SJCRH30 (cell line): ENCODE measurements at places on chromosomes 11 and 22. TPM values are rescaled to one million over a fixed set of nuclear protein-coding genes. Genes with fewer than 3 reads are reported as not detected.
A peak's percentile ranks its signal among the peaks of the same experiment; 100 is the strongest.

The VPREB3 gene
- total RNA-seq, result 0.28 TPM in 1 of 2 replicates, not detected in the other

The APOBEC3H gene
- total RNA-seq, result not detected in 2 replicates

The CEND1 gene
- 1.5 TPM in 2 replicates for total RNA-seq

The GSTT2B gene
- total RNA-seq, result 14.0 and 14.9 TPM in 2 replicates

The PNPLA5 gene
- not detected in 2 replicates for total RNA-seq

GRCh38 chr11:128290106-128290840 is 297.1 kb downstream of the ETS1 start:
- peak; percentile 60 for DNase-seq

DNA sequence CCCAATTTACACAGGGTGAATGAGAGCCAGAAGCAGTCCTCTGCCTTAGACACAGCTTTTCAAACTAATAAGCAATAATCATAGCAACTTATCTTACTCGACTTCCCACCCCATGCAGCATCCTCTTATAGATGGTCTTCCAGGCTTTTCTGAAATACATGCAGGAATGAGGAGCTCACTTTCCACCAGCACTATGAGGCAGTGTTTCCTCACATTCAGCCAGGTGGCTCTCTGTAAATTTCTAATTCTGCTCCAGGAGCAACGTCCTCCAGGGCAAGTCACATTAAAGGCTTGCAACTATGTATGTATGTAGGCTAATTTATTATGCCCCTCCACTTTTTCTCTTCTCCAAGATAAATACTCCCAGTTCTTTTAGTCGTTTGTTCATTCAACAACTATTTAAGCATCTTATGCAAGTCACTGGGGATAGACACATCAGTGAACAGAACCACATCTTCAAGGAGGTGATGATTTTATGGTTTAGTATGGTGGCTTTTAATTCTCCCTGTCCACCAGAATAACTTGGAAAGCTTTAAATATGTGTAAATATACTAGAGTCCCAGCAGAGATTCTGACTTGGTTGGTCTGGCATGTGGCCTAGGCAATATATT is 59.9 kb downstream of the PAK1 start:
- DNase-seq, result no peak

- DNase-seq, result no peak
These were observed 406.8 kb downstream of the SHANK2 start for GRCh38 chr11:70845591-70846041.

DNA sequence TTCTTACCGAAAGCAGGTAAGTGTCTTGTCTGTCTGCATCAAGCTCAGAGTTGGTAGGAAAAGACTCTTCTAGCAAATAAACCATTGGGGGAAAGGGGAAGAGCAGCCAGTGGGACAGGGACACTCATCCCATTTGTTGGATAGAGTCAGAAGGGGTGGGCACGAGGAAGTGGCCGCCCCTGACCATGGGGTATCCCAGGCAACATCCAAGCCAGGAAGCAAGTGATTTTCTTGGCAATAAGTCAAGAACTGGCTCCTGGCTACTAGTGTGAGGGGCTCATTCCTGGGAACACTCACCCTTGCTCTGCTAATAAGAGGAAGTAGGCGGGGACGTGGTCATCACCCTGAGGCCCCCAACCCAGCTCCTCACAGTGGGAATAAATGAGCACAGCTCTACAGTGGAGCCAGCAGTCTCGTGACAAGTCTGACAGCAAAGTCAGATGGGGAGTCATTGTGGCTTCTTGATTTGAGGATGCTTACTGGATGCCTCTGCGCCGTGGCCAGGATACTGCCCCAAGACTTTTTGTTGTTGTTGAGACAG is 6.7 kb downstream of the SLC25A18 start:
- peak; percentile 59 for DNase-seq

DNA sequence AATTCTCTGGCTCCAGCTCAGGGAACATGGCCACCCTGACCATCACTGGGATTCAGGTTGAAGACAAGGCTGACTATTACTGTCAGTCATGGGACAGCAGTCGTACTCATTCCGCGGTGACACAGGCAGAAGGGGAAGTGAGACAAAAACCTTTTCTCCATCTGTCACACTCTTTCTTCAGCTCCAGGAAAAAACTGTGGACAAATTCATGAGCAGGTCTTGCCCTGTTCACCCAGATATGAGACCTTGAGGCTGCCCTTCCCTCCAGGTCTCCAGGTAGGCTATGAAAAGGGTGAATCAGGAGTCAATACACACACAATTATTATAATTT is 39.4 kb upstream of the GGTLC2 start:
- no peak for DNase-seq

DNA sequence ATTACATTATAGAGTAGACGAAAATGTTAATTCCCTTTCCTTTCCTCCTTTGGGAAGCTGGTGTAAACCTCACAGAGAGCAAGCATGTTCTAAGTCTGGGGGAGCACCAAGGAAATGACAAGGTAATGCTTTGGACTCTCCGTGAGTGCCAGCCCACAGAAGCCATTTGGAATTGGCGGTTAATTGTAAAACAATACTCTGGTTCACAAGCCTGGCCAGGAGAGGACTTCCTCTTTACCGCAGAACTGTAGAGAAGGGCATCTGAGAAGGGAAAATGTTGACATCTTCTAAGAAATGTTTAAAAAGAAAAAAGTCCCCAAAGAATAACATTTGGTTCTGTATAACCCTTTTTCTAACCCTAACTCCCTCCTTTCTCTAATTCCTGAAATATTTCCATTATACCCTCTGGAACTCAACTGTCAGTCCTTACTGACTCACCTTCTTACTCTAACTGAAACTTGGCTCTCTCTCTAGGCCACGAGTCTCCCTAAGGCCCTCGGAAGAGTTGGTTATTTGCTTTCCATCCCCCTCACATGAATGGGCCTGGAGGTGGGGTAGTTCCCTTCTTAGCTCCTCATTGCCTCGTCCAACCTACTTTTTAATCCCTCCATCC is 379.8 kb downstream of the SOX6 start:
- no peak for DNase-seq

GRCh38 chr11:44983786-44984185 is 33.1 kb upstream of the TP53I11 start:
- DNase-seq, result no peak

DNA sequence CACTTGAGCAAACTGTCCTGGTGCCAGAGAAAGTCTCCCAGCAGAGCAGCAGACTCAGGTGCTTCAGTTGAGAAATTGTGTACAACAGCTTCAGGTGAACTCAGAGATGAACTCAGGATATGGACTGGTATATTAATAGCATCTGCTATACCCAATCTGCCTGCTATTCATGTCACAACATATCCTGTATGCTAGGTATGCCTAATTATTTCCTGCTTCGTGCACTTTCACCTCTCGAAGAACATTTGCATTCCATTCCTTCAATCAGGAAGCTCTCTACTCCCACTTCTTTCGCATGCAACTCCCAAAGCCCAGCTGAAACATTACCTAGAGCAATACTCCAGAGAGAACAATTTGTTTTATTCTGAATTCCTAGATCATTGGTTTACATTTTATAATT is 207.7 kb downstream of the KCNA4 start:
- DNase-seq, result no peak

- DNase-seq, result peak; percentile 32
These were observed 442 bp downstream of the PELI3 start for GRCh38 chr11:66467034-66467659.

DNA sequence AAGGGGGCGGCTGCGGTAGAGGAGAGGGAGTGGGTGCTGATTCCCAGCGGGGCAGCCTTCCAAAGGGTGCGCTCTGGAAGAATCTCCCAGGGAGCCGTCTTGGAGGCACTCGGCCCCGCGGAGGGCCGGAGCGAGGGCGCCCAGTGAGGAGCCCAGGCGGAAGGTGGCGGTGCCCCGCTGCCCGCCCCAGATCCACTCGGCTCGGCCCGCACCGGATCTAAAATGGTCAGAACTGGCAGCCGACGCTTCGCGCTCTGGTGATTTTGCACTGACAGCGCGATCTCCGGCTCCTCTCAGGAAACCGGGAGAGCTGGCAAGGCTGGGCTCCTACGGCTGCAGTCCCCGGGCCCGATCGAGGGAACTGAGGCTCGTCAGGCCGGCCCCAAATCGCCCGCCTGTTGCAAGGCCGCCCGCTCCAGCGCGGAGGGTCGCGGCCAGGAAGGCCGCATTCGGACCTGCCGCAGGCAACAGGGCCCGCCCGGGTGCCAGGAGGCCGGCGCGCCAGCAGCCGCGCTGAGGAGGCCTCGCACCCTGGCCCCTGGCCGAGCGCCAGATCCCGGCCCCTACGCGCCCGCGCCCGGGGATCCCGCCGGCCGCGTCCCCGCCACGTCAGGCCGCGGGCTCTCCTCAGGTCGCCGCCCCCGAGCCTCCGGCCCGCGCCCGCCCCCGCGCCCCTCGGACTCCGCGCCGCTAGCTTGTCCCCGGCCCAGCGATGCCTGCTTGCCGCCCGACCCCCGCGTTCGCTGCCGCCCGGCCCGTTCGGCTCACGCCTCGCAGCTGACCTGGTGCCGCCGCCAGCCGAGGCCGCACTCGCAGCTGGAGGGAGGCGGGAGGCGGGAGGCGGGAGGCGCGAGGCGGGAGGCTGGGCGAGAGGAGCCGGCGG is at the start of gene KLHL22:
Gene KLHL22 (minus strand): TSS at position 818 of the 883 bp plus-strand sequence. CDS start 6,584 bp downstream, outside the sequence.
- peak; percentile 70 for DNase-seq

DNA sequence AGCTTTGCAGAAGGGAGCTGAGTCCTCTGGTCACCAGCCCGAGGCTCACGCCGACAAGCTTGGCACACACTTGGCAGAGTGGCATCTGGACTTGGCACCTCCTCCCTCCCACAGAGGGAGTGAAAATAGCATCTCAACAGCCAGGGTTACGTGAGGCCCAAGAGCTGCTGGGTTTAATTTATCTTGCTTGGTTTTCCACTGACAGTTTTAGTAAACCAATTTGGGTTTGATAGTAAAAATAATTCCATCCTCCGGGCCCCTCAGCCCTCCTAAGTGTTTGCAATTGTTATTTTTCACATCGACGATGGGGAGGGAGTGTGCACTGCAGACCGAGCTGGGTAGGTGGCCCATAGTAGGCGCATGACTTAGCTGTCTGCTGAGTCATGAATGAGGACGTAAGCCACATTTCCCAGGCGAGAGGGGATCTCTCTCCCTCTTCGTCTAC is 107.6 kb upstream of the ASPHD2 start:
- DNase-seq, result no peak

DNA sequence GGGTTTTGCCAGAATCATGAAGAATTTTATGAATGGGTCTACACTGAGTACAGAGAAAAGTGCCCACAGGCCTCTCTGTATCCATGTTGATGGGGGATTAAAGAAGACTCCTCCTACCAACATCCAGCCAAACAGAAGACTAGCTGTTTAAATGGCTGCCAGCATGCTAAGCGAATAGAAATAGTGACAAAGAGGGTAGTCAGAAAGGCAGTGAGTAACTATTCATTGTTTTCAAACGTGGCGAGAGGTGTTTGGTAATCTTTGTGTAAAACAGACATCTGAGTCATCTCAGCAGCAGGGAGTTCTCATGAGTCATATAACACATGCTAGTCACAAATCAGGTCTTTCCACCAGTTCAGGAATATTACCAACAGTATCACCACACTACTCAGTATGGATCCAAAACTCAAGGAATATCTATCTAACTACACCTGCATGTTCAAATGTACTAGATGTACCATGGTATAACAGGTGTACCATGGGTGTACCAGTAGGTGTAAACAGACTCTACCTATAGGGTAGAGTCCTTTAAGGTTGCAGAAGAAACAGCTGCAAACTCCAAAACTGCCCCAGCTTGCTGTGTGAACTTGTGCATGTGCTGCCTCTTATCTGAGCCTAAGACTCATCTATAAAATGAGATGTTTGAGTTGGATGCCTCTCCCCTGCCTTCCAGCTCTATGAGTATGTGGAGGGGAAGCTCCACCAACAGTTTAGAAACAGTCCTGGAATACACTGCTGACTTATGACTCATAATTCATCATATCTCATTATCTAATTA is 82.0 kb downstream of the SLC1A2 start:
- DNase-seq, result no peak
